ENCODE measurements at places on chromosomes 1 and 21. TPM values are rescaled to one million over a fixed set of nuclear protein-coding genes. Genes with fewer than 3 reads are reported as not detected.

PDPN gene
- not detected for total RNA-seq

HUNK gene
- total RNA-seq = under 0.01 TPM

UAP1 gene
- 34.0 TPM for total RNA-seq

USH2A gene
- 6.5 TPM for total RNA-seq

LCE6A gene
- not detected for total RNA-seq

THEM5 gene
- not detected for total RNA-seq

TCEA3 gene
- 1.5 TPM for total RNA-seq

WDR64 gene
- total RNA-seq = not detected

LSM10 gene
- total RNA-seq = 11.0 TPM

SPATA46 gene
- not detected for total RNA-seq

All from melanocyte of skin (primary cell).